H4 (cell line): ENCODE measurements at places on chromosomes 2 and 18.

- DNase-seq: no peak
Measured at GRCh38 chr2:162148956-162149355, 3.1 kb downstream of the GCG start.

- DNase-seq: no peak
Measured at GRCh38 chr18:35672897-35673296, 91.4 kb downstream of the GALNT1 start.

- DNase-seq: no peak
Measured at GRCh38 chr2:52312486-52312885, 1280.6 kb upstream of the NRXN1 start.

- DNase-seq: no peak
Measured at GRCh38 chr2:219752726-219753125, 125.3 kb downstream of the SLC4A3 start.

DNA sequence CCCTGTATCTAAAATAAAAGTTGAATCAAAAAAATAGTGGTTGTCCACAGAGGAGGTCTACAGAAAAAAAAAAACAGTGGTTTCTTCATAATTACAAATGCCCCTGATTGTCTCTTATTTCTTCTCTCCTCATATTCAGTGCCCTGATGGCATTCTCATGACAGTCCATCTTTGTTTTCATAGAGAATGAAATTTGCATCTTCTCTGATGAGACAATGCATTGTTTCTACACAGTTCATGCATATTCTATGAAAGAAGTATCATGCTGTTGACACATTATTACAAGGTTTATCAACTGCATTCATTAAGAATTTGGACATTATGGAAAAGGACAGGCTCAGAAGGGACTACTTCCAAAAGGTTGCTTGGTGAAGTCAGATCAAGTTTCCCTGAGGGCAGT, 59.5 kb downstream of the LHCGR start:
- no peak for DNase-seq

GRCh38 chr18:47772374-47773248, 157.8 kb downstream of the SMAD2 start:
- DNase-seq: peak; percentile 70

GRCh38 chr2:130807659-130808385, 28.9 kb upstream of the ARHGEF4 start:
- no peak for DNase-seq

GRCh38 chr2:65057054-65057375, 799 bp downstream of the CEP68 start:
- no peak for DNase-seq

- DNase-seq: no peak
Measured at GRCh38 chr2:25176541-25177181, 8.3 kb upstream of the POMC start.

DNA sequence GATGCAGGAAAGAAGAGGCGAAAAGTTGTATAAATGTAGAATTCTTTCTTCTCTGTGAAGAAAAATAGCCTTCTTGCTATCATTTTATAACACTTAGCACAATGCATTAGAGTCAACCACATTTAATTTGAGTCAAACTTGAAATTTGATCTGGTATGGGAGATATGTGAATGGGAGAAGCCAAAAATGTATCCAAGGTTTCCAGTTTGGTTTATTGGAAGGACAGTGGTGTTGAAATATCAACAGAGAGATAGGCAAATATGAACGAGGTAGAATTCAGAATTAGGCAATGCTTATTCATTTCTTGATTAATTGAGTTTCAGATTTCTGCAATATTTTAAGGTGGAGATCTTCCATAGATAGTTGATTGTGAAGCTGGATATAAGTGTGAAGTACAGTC, 991.9 kb upstream of the CHAC2 start:
- no peak for DNase-seq

DNA sequence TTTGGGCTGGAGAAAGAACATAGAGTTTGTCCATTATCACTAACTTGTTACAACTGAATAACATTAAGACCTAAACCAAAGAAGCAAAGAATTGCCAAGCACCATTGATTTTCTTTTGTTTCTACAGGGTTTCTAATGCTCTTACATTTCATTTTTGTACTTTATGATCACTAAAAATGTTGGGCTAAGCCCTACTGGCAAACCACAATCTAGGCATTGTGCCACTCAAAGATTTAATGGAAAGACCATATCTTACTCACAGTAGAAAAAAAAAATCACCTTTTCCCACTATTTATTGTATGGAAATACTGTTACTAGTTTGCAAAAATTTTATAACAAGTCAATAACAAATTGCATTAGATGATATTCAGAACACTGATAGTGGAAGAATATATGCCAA, 447.4 kb upstream of the PKDCC start:
- no peak for DNase-seq

GRCh38 chr2:175461839-175462238, 280.3 kb upstream of the ATP5MC3 start:
- DNase-seq: no peak

DNA sequence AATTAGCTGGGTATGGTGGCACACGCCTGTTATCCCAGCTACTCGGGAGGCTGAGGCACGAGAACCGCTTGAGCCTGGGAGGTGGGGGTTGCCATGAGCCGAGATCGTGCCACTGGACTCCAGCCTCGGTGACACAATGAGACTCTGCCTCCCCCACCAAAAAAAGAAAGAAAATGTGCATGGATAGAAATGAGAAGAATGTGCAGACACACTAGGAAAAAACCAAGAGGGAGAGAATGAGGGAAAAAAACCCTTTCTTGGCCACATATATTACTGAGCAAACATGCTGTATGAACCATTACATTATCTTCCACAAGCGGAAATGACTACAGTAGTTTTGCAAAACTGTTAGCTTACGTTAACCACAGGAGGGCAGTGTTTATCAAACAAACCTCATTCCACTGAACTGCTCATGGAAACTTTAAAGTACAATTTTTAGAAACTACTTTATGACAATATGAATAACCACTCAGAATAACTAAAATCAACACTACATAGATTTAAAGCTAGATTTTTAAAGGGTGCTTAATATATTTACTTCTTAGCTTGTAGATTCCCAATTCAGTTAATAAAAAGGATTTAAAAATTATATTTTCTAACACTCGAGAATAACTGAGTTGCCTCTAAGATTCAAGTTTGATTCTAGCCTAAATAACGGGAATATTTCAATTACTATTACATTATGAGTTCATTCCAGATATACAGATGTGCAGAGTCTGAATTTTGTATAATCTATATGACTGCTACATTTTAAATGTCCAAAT, 26.4 kb downstream of the ASXL2 start:
- DNase-seq: peak; percentile 84

DNA sequence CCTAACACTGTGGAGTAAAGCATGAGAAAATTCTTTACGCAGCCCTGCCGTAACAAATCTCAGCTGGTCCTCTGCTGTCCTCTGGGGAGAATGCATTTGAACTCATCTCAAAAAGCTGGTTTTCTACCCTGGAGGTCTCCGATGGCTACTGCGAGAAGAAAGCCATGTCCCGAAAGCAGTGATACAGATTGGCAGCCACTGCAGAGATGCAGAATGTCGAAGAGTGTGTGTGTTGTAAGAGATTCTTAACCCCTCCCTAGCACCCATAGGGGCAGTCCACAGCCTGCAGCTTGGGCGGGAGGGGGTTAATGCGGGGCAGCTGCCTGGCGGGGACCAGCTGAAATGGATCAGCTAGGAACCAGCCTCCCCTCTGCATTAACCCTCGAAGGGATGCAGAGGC, 235.9 kb downstream of the ZNF516 start:
- DNase-seq: no peak

DNA sequence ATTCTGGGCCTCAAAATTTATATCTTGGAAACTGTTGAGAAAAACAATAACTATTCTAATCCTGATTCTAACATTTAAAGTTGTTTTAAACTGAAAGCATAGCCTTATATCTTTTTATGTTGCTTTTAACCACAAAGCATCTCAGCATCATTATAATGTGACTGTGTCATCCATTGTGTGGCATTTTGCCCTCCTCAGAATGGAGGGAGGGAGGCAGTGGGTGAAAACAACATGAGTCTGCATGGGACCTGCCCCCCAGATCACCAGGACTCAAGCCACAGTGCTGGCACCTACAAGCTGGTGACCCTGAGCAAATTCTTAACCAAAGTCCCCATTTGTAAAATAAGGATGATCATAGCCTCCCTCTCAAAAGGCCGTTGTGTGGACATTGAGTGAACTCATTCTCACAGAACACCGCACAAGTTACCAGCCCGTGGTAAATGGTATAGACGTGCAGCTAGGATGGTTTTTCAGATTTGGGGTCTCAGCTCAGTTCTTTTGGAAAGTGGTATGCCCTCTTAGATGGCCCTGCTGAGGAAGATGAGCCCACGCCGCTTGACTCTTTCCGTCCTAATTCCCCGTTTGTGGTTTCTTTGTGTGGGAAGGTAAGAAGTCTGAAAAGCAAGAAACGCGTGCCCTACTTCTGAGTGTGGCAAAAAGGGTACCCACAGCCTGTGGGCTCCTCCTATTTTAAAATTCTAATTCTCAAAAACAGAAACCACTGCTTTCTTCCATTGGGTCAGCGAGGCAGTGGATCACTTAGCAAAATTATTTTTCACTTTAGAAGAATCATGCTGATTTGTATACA, 305.0 kb upstream of the ID2 start:
- DNase-seq: no peak

- no peak for DNase-seq
Measured at GRCh38 chr2:120587279-120587996, 148.2 kb upstream of the GLI2 start.
